Activated CD4-positive, alpha-beta memory T cell treated with anti-CD3 and anti-CD28 coated beads, Interleukin-2, amount 10 ng/mL, durations not matched to agents 7 days and 5 days (primary cell): ENCODE measurements at places on chromosomes 5 and 9.

DNA sequence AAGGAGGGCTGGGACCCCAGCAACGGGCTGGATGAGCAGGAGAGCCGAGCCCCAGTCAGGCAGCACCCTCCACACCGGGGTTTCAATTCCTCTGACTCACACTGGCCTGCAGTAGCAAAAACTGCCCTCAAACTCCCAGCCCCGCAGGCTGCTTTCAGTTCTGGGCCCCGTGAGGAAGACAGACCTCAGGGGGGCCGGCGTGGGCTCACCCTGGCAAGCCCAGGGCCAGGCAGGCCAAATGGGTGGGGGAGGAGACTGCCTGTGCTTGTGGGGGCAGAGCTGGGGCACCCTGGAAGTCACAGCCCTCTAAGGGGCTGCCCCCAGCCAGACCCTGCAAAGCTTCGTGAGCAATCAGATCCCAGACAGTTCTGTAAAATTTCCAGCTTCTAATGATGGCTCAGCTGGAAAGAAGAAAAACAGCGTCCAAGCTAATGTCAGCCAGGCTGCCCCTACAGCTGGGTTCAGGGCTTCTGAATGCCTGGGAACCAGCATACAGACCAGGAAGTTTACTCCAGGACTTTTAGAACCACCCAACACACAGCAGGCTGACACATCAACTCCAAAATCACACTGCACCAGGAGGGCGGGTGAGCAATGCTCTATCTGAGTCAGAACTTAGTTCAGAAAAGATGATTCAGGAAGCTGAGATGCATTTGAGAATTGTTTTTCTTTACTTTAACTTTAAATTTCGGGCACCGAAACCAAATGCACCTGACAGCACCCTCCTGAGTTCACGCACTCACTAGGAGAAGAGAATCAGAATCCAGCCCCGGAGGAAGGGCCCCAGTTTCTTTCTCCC, 34.7 kb downstream of the LPCAT1 start:
- peak; percentile 63 for DNase-seq

GRCh38 chr9:124267271-124267807, 9.6 kb downstream of the NEK6 start:
- DNase-seq, result no peak

- no peak for DNase-seq
Observed at GRCh38 chr5:155430192-155430591, 416.6 kb downstream of the KIF4B start.

DNA sequence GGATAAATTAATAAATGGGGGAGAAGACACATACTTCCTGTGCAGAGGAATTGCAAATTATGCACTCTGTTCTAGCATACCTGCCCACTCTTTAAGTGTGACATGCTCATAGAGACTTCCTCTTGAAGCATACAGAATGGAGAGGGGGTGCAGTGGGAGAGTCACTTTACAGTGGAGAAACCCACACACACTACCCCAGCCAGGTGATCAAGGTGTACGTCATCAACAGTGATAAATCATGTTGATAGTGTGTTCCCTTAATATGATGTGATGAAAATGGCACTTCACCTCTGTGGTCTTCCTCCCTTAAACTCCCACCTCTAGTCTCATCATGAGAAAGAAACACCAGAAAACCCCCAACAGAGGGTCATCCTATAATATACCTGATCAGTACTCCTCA, 110.0 kb downstream of the SH3GL2 start:
- DNase-seq, result no peak

GRCh38 chr9:112631313-112632070, 86.4 kb downstream of the INIP start:
- DNase-seq, result no peak

GRCh38 chr9:132404228-132404881, 2.3 kb downstream of the TTF1 start:
- peak; percentile 37 for DNase-seq

GRCh38 chr5:94577466-94578245, 40.7 kb downstream of the KIAA0825 start:
- no peak for DNase-seq

DNA sequence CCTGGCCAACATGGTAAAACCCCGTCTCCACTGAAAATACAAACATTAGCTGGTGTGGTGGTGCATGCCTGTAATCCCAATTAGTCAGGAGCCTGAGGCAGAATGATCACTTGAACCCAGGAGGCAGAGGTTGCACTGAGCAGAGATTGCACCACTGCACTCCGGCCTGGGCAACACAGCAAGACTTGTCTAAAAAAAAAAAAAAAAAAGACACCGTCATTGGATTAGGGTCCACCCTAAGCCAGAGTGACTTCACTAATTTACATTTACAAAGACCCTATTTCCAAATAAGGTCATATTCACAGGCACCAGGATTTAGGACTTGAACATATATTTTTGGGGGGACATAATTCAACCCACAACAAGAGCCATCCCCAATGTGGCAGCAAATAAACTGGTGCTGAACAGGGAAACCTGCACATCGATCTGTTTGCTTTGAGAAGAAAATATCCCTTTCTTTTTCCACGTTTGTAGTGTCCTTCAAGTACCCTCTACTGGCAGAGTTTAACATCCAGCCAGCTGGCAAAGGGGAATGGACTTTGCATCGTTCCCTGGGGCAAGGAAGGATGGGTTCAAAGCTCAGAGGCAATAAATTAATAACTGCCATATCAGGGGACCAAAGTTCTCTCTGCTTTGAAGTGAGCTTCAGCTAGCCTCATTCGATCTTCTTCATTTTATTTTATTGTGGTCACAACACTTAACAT, 3.7 kb upstream of the DNAJC25 start:
- no peak for DNase-seq

DNA sequence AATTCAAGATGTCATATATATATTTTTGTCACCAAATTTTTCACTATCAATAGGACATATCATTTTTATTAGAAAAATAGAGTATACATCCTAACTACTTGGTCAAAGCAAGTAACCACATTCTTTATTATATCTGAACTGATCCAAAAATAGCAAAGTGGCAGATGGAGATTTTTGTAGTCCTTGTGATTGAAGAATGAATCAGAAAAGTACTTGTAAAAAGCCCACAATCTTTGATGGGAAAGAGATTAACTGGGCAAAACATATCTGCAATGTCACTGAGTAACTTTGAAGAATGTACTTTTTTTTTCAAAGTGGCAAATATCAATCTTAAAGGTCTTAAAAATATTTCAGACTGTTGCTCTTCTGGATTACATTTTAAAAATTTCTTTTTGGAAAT, 1040.6 kb upstream of the SEMA6A start:
- DNase-seq, result no peak
